WTC11 (cell line): ENCODE measurements at places on chromosomes 1 and 21. TPM values are rescaled to one million over a fixed set of nuclear protein-coding genes. Genes with fewer than 3 reads are reported as not detected.

DNA sequence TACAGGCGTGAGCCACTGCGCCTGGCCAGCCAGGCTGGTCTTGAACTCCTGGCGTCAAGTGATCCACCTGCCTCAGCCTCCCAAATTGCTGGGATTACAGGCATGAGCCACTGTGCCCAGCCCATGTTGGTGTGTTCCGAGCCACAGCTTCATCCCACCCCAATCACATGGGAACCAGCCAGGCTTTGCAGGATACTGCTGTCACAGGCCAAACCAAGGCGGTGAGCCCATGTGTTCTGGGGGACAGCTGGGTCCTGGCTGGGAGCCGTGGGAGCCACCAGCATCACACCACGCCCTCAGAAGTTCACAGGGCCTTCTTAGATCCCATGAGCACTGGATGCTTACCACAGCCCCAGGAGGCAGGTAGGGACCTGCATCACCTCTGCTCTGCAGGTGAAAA, 56.9 kb downstream of the DHRS3 start:
- peaks cover 7% of the 10 kb centered on the region for H3K27me3 ChIP-seq
- DNase-seq, result no peak
- no peak overlapping the region for H3K27ac ChIP-seq
- H3K4me1 ChIP-seq, result peaks cover 8% of the 10 kb centered on the region

DNA sequence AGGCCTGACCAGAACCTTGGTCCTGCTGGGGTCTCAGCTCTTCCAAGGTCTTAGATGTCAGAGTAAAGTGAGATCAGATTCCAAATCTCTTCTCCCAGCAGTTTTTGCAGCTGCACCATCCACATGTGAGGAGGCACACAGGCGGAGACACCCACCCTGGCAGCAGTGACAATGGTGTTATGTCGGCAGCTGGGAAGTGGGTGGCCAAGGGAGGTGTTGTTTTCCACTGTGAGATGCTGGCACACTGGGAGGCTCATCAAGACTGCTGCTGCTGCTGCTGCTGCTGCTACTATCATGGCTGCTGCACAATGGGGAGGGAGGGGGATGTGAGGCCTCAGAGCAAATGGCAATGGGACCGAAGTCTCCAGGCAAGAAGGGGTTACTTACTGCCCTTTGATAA, 23.6 kb downstream of the CAMK2N1 start:
- DNase-seq, result no peak
- H3K4me3 ChIP-seq, result no peak overlapping the region
- no peaks in the 10 kb centered on the region for H3K4me1 ChIP-seq
- peaks cover 34% of the 10 kb centered on the region for H3K27me3 ChIP-seq

The KCNJ15 gene
- 0.14 to 0.57 TPM in 2 of 3 replicates, not detected in the other for total RNA-seq

DNA sequence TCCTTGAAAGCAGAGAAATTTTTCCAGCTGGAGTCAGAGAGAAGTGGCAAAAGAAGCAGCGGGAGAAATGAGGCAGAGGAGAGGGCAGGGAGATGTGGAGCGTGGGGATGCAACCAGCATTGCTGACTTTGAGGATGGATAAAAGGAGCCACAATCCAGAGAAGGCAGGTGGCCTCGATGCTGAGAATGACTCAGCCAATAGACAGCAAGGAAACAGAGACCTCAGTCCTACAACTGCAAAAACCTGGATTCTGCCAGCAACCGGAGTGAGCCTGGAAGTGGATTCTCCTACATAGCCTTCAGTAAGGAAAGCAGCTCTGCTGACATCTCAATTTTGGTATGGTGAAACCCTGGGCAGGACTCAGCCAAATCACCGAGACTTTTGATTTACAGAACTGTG, 128.9 kb upstream of the ATP1B1 start:
- no peaks in the 10 kb centered on the region for H3K4me1 ChIP-seq
- no peaks in the 10 kb centered on the region for H3K27me3 ChIP-seq
- H3K36me3 ChIP-seq, result no peaks in the 10 kb centered on the region
- H3K4me3 ChIP-seq, result no peak overlapping the region

The ANKRD45 gene
- 1.1 to 2.2 TPM (median 1.3 TPM) in 3 replicates for total RNA-seq

- peak overlapping the region; percentile 1 for H3K27ac ChIP-seq
- H3K4me1 ChIP-seq, result no peaks in the 10 kb centered on the region
- H3K4me3 ChIP-seq, result no peak overlapping the region
- peaks cover 61% of the 10 kb centered on the region for H3K36me3 ChIP-seq
- no peak for DNase-seq
- H3K27me3 ChIP-seq, result no peaks in the 10 kb centered on the region
Observed at GRCh38 chr1:32798679-32799416, 18.3 kb downstream of the YARS1 start.

DNA sequence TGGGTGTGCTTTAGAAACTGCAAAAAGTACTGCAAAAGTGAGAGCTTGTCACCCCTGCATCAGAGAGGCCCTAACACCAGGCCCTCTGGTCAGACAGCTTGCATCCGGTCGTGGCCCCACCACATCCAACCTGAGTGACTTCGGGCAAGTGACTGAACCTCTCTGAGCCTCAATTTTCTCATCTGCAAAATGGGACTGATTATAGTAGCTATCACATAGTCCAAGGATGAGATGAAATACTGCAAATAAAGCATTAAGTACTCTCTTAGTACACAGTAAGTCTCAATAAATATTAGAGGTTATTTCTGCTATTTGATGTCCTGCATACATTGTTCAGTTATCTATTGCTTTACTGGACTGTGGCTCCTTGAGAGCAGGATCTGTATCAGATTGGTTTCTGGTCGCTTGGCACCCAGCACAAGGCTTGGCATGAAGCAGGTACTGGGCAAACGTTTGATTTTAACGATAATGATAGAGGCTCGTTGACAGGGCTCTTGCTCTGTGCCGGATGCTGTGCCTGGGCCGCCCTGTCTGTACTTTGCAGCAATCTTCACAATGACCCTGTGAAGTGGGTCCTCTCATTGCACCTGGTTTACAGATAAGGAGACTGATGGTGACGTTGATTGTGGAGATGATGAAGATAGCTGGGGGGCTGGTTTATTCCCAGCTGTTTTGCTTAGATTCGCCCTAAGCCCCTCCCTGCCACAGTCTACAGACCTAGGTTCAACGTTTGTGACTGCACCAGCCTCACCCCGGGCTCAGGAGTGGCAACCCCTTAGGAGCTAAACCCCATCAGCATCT, 43.6 kb downstream of the RAP1GAP start:
- H3K27me3 ChIP-seq, result peaks cover 18% of the 10 kb centered on the region
- no peak for DNase-seq
- H3K36me3 ChIP-seq, result no peaks in the 10 kb centered on the region
- peaks cover 21% of the 10 kb centered on the region for H3K4me1 ChIP-seq
- H3K4me3 ChIP-seq, result no peak overlapping the region

GRCh38 chr1:202038688-202039346, 28.4 kb downstream of the ELF3 start:
- no peaks in the 10 kb centered on the region for H3K27me3 ChIP-seq
- no peak overlapping the region for H3K4me3 ChIP-seq
- no peak overlapping the region for H3K27ac ChIP-seq
- DNase-seq, result no peak
- no peaks in the 10 kb centered on the region for H3K36me3 ChIP-seq

- H3K4me1 ChIP-seq, result peaks cover 10% of the 10 kb centered on the region
- no peak overlapping the region for H3K27ac ChIP-seq
- no peak overlapping the region for H3K4me3 ChIP-seq
- peaks cover 4% of the 10 kb centered on the region; the same call in 1 of the 2 replicates for H3K36me3 ChIP-seq
- H3K27me3 ChIP-seq, result no peaks in the 10 kb centered on the region
Observed at GRCh38 chr1:83920320-83920719, 78.6 kb downstream of the TTLL7 start.

DNA sequence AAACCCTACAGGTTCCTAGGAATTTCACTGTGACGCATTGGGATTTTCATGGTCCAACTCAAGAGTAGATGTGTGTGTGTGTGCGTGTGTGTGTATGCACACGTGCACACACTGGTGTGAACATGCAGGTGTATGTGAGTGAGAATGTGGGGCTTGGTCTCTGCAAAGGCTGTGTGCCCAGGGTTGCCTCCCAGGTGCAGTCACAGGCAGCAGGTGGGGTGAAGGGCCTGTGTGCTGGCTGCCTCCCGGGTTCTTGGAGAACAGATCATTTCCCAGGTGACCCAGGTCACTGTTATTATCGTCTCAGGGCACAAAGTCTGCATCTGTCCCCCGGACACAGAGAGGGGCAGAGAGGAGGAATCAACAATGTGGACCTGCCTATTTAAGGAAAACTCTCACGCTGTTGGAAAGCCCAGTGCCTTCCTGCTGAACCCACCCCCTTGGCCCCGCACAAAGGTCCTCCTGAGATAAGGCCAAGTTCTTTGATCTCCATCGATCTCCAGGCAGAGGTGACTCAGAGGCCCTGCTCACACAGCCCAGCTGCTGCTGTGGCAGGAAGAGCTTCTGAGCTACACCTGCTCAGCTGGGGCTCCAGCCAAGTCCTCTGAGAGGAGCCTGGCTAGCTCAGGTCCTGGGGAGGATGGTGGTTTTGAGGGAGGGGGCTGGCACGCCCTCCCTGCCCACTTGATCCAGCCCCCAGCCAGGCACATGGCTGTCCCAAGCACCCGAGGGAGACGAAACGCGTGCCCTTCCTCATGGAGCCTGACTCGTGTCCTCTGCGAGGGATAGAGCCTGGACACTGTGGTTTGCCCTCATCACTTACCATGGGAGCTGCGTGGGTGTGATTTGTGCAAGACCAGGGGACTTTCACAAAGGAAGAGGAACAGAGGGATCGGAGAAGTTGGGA, 134.0 kb upstream of the ARHGEF16 start:
- H3K27ac ChIP-seq, result no peak overlapping the region
- DNase-seq, result no peak
- no peaks in the 10 kb centered on the region for H3K36me3 ChIP-seq

The KCNJ6 gene
- 0.23 to 0.35 TPM (median 0.34 TPM) in 3 replicates for total RNA-seq

DNA sequence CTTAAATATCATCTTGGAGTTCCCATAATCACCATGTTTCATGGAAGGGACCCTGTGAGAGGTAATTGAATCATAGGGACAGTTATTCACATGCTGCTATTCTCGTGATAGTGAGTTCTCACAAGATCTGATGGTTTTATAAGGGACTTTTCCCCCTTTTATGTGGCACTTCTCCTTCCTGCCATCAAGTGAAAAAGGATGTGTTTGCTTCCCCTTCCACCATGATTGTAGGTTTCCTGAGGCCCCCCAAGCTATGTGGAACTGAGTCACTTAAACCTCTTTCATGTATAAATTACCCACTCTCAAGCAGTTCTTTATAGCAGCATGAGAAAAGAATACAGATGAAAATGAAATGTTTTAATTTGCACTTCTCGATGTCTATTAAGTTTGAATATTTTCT, 112.0 kb downstream of the ZNF648 start:
- no peak overlapping the region for H3K27ac ChIP-seq
- no peak overlapping the region for H3K4me3 ChIP-seq
- DNase-seq, result no peak
- H3K36me3 ChIP-seq, result peaks cover 16% of the 10 kb centered on the region; the same call in 1 of the 2 replicates

- H3K4me1 ChIP-seq, result peaks cover 8% of the 10 kb centered on the region
- H3K27me3 ChIP-seq, result no peaks in the 10 kb centered on the region; the same call in 1 of the 2 replicates
- H3K27ac ChIP-seq, result no peak within 1 kb of the TSS
- no peak for DNase-seq
- H3K36me3 ChIP-seq, result no peaks in the 10 kb centered on the region
Observed at GRCh38 chr1:230713915-230714764, at the start of gene AGT. Gene AGT (minus strand): TSS chr1:230714122. CDS start chr1:230710823, 3,299 bp downstream.

DNA sequence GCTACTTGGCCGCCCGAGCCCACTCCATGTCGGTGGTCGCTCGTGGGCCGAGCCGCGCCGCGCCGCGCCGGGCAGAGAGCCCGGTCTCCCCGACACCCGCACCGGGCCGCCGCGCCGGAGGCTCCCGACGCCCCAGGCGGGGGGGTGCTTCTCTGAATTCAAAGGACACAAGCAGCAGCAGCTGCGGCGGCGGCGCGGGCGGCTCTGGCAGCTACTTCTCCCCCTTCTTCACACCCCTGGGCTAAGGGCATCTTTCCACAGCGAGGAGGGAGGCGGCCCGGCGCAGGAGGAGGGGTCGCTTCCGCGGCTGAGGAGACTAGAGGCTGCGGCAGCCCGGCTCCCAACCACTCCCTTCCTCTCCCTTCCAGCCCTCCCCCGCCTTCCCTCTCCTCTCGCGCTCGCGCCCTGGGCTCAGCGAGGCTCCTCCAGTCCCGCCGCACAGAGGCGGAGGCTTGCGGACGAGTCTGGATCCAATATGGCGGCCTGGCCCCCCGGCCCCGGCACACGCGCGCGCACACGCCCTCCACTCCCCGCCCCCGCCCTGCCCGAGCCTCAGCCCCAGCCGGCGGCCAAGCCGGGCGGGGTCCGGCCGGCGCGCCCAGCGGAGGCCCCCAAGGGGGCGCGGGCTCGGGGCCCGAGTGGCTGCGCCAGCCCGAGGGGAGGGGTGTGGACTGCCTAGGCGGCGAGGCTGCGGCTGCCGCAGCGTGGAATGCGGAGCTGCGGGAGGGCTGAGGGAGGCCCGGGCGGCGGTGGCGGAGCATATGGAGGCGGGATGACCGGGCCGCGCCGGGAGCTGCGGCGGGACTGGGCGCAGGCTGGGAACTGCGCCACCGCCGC, at the start of gene CDC42BPA:
Gene CDC42BPA (minus strand): TSS at position 477 of the 837 bp plus-strand sequence. CDS start 1,310 bp downstream, outside the sequence.
- DNase-seq, result peak; percentile 79
- peak within 1 kb of the TSS; percentile 97 for H3K27ac ChIP-seq
- peaks cover 28% of the 10 kb centered on the region for H3K4me1 ChIP-seq
- no peaks in the 10 kb centered on the region for H3K36me3 ChIP-seq
- peaks cover 3% of the 10 kb centered on the region; the same call in 1 of the 2 replicates for H3K27me3 ChIP-seq

GRCh38 chr1:209567698-209568175, 15.8 kb upstream of the CAMK1G start:
- DNase-seq, result no peak
- H3K36me3 ChIP-seq, result no peaks in the 10 kb centered on the region
- peaks cover 15% of the 10 kb centered on the region for H3K27me3 ChIP-seq
- H3K4me1 ChIP-seq, result peaks cover 20% of the 10 kb centered on the region

GRCh38 chr1:46547481-46548383, 3.7 kb downstream of the KNCN start:
- H3K36me3 ChIP-seq, result no peaks in the 10 kb centered on the region
- no peak overlapping the region for H3K27ac ChIP-seq
- no peak for DNase-seq

The OR2L2 gene
- 0.05 TPM in 1 of 3 replicates, not detected in the others for total RNA-seq

GRCh38 chr21:29521872-29522271, 223.2 kb downstream of the BACH1 start:
- H3K4me1 ChIP-seq, result no peaks in the 10 kb centered on the region
- H3K27ac ChIP-seq, result no peak overlapping the region
- no peaks in the 10 kb centered on the region for H3K27me3 ChIP-seq

The KCNK2 gene
- total RNA-seq, result 0.15 to 0.46 TPM (median 0.34 TPM) in 3 replicates

The DAP3 gene
- 107 to 125 TPM (median 109 TPM) in 3 replicates for total RNA-seq

GRCh38 chr1:87362063-87362833, 33.6 kb downstream of the LMO4 start:
- DNase-seq, result no peak
- no peaks in the 10 kb centered on the region for H3K27me3 ChIP-seq
- peaks cover 18% of the 10 kb centered on the region for H3K36me3 ChIP-seq
- no peak overlapping the region for H3K4me3 ChIP-seq

The ATPAF1 gene
- total RNA-seq, result 35.7 to 45.5 TPM (median 44.5 TPM) in 3 replicates

- DNase-seq, result no peak
- peaks cover 17% of the 10 kb centered on the region for H3K4me1 ChIP-seq
- H3K4me3 ChIP-seq, result no peak overlapping the region
- H3K27ac ChIP-seq, result no peak overlapping the region
- H3K36me3 ChIP-seq, result no peaks in the 10 kb centered on the region
Observed at GRCh38 chr1:232369451-232370296, 260.3 kb downstream of the SIPA1L2 start.

GRCh38 chr1:21099034-21099868, 77.4 kb downstream of the EIF4G3 start:
- peaks cover 17% of the 10 kb centered on the region for H3K4me1 ChIP-seq
- no peak overlapping the region for H3K4me3 ChIP-seq
- H3K27me3 ChIP-seq, result no peaks in the 10 kb centered on the region

The VN1R5 gene
- not detected in 3 replicates for total RNA-seq

- H3K27ac ChIP-seq, result peak overlapping the region; percentile 4; the same call in 1 of the 2 replicates
- H3K4me3 ChIP-seq, result no peak overlapping the region
- DNase-seq, result no peak
Observed at GRCh38 chr1:180611016-180611930, 20.5 kb upstream of the XPR1 start.

The C1orf74 gene
- 4.1 to 4.6 TPM (median 4.4 TPM) in 3 replicates for total RNA-seq

- no peak overlapping the region for H3K4me3 ChIP-seq
- peaks cover 12% of the 10 kb centered on the region for H3K4me1 ChIP-seq
- H3K27ac ChIP-seq, result 0 out of 2 replicates have a peak overlapping the region, but pooled peaks have one; percentile 63
Observed at GRCh38 chr1:154349121-154349520, 23.8 kb downstream of the ATP8B2 start.
